Peyer's patch (tissue), 4 donors: ENCODE measurements at places on chromosomes 11 and 22. TPM values are rescaled to one million over a fixed set of nuclear protein-coding genes. Genes with fewer than 3 reads are reported as not detected.

GRCh38 chr11:2484576-2485125 is 39.8 kb downstream of the KCNQ1 start:
- no peak for DNase-seq
- no peak overlapping the region for H3K4me3 ChIP-seq
- H3K27me3 ChIP-seq, result no peaks in the 10 kb centered on the region
- no peaks in the 10 kb centered on the region for H3K36me3 ChIP-seq
- no peak overlapping the region for H3K27ac ChIP-seq

- H3K27me3 ChIP-seq, result no peaks in the 10 kb centered on the region
- DNase-seq, result no peak
- H3K4me3 ChIP-seq, result no peak overlapping the region
- H3K27ac ChIP-seq, result no peak overlapping the region
Observed at GRCh38 chr22:39973656-39974055, 13.5 kb downstream of the TMA7B start.

The SIK2 gene
- total RNA-seq, result 14.6 TPM

DNA sequence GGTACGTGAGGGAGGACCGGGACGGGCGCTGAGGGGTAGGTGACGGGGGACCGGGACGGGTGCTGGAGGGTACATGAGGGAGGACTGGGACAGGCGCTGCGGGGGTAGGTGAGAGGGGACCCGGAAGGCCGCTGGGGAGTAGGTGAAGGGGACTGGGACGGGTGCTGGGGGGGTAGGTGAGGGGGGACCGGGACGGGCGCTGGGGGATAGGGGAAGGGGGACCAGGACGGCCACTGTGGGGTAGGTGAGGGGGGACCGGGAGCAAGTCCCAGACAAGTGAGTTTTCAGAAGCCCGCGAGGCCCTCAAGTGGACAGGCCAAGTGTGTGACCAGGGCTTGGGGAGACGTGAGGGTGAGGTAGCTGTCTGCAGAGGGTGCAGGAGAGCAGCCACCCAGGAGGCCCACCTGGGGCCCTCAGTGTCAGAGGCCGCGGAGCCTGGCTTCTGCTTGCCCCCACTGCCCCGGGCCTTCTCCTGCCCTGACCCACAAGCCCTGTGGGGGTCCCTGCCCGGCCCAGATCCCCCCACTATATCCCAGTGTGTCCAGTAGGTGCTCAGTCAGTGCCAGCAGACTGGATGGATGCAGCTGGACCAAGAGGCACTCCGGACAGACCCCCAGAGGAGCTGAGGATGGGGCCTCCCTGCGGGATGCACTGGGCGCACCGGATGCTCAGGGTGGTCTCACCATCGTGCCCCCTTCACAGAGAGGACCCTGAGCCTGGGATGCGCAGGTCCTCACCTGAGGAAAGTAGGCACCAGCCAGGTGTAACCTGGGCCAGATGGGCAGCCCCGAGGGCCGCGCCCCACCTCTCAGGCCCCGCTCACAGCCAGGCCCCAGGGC is 44.2 kb upstream of the TH start:
- peak; percentile 40 for DNase-seq
- H3K4me1 ChIP-seq, result peaks cover 11% of the 10 kb centered on the region
- H3K27me3 ChIP-seq, result no peaks in the 10 kb centered on the region
- no peak overlapping the region for H3K27ac ChIP-seq
- no peaks in the 10 kb centered on the region for H3K36me3 ChIP-seq
- no peak overlapping the region for H3K4me3 ChIP-seq

DNA sequence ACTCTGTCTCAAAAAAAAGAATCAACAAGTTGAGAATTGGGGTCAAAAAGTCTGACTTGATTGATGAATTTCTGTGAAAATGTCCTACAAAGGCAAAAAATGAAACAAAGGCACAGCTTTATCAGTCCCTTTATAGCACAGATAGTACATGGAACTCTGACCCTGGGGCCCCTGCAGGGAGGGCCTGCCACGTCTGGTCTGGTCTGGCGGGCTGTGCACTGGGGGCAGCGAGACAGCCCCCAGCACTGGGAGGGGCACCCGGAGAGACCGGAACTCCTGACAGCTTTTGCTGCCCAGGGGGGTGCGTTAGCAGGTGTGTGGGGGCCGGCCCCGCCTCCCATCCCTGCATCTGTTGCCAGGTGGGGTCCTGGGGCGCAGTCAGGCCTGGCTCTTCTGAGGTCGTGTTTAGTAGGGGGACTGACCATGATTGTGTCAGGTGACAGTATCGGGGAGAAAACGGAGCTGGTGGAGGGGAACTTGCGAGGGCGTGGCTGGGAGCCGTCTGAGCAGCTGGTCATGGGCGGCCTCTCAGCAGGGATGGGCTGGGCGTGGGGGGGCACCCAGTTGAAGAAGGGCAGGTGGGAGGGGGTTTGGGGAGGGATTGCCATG is 51.7 kb downstream of the GRAMD4 start:
- no peaks in the 10 kb centered on the region for H3K27me3 ChIP-seq
- no peak for DNase-seq
- H3K4me3 ChIP-seq, result no peak overlapping the region
- peaks cover 82% of the 10 kb centered on the region for H3K36me3 ChIP-seq

The F2 gene
- not detected for total RNA-seq

DNA sequence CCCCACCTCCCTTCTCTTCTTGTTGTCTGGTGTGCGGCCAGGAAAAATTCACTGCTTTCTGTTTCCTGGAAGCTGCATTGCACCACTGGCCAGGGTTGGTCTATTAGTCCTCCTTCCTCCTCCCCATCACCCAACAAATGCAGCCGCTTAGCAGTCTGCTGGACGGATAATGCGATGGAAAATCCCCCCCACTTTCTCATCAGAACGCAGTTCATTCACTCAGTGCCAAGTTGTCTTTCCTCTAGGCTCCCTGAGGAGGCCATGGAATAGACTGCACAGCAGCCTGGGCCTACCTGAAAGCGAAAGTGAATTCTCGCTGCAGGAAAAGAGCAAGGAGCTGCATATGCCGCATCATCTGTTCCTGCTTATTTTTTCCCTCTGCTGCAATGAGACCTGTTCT is 513.6 kb downstream of the METTL15 start:
- H3K27me3 ChIP-seq, result no peaks in the 10 kb centered on the region
- H3K4me3 ChIP-seq, result no peak overlapping the region
- H3K4me1 ChIP-seq, result no peaks in the 10 kb centered on the region
- DNase-seq, result no peak
- no peak overlapping the region for H3K27ac ChIP-seq

- H3K4me1 ChIP-seq, result no peaks in the 10 kb centered on the region
- no peak overlapping the region for H3K4me3 ChIP-seq
Observed at GRCh38 chr11:123091506-123091905, 29.6 kb upstream of the HSPA8 start.

GRCh38 chr11:95501761-95502266 is 270.8 kb upstream of the SESN3 start:
- no peak for DNase-seq
- H3K27ac ChIP-seq, result no peak overlapping the region
- no peak overlapping the region for H3K4me3 ChIP-seq

The RANBP1 gene
- total RNA-seq, result 203 TPM

The SSRP1 gene
- total RNA-seq, result 39.9 TPM
